ENCODE measurements at places on chromosomes 3 and 15.

DNA sequence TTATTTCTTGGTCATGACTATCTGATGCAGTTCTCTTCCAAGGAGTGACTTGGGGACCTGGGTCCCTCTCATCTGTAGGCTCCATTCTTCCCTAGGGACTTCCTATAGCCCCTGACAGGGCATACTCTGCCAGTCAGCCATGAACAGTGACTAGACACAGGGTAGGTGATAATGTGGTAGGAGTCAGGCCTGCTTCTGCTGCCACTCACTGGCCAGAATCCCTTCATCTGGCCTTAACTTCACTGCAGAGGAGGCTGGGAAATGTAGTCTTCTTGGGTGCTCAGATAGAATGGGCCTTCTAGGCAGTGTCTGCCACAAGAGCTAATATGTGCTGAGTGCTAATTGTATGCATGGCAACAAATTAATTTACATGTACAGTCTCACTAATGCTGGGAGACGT, 84.5 kb downstream of the CACNA2D3 start:
- DNase-seq = no peak

- DNase-seq = no peak
These were observed 119.5 kb upstream of the PRICKLE2 start for GRCh38 chr3:64344721-64345207.

- DNase-seq = no peak
These were observed 1.1 kb downstream of the EAF2 start for GRCh38 chr3:121836064-121836463.

GRCh38 chr3:66778777-66779176, 219.3 kb upstream of the KBTBD8 start:
- no peak for DNase-seq

- DNase-seq = no peak
These were observed 22.5 kb downstream of the RIOX2 start for GRCh38 chr3:97949743-97950142.

- DNase-seq = no peak
These were observed 4.4 kb upstream of the CLDN11 start for GRCh38 chr3:170414202-170414663.

DNA sequence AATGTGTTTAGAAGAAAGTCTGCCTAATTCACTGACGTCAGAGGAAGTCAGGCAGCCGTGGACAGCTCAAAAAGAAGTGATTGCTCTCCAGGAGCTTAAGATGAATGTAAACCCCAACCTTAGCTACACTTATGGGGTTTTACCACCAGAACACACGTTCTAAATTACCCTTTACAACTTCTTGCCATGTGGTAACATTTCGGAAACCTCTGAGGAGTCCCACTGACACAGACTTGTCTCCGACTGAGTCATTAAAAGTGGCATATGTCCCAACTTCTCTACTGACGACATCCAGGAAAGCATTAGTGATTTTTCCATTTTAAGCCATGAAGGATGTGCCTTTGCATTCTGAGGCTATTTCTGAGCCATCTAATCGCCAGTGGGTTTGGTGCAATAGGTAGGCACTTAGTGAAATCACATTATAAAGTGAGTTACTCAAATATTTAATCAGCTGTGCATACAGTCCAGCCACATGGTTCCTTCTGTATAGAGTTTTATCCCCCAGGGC, 32.4 kb downstream of the C2CD4A start:
- no peak for DNase-seq

GRCh38 chr3:194296454-194297263, 54.5 kb downstream of the CPN2 start:
- no peak for DNase-seq

GRCh38 chr3:123534264-123534663, 50.6 kb downstream of the HACD2 start:
- no peak for DNase-seq

DNA sequence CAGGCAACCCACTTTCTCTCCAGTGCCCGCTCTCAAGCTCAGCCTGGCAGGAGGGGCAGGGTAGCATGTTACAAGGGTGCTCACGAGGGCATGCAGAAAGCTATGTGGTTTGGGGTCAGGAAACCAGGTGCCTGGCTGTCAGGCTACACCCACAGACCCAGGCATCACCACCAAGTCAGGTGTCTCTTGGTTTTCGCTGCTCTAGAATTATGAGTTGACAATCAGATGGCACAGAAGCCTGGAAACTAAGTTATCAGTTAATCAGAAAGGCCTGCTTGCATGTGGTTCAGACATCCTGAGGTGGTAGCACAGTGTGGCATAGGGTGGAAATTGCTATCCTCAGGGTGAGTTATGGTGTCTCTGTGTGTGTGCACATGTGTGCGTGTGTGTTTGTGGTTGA, 16.2 kb upstream of the CCR9 start:
- no peak for DNase-seq

Measured in activated CD8-positive, alpha-beta memory T cell treated with anti-CD3 and anti-CD28 coated beads for 48 hours (primary cell).